IMR-90 (cell line): ENCODE measurements at places on chromosomes 5 and 9. TPM values are rescaled to one million over a fixed set of nuclear protein-coding genes. Genes with fewer than 3 reads are reported as not detected.

DNA sequence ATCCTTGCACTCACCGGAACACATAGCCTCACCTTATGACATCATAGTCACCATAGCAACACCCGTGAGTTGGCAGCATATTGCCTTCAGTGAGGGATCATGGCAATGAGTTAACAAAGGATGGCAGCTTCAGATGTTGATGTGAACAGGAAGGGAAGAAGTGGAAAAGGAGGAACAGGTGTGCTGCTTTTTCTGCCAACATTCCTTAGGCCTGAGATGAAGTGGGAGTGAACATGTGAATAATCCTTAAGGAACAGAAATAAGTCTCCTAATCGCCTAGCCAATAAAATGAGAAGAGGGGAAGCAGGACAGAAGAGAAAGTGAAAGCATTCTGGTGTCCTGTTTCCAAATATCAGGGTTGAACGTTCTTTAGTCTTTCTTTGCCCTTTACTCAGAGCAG lies 360.0 kb downstream of the BRINP1 start:
- DNase-seq: no peak

DNA sequence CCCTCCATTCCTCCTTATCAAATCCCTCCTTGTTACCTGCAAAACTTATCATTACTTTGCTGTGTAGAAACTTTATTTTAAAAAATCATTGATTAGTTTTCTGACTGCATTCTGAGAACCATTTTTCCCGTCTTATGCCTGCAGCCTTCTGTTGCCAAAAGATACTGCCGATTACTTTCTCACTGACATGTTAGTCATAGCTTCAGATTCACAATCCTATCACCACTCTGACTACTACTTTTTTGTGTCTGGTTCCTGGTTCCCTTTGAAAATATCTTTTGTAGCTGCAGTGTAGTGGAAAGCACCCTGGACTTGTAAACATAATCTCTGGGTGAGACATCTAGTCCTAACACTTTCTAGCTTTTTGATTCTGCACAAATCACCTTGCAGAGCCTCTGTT lies 71.7 kb downstream of the NR2F1 start:
- peak; percentile 28 for DNase-seq

DNA sequence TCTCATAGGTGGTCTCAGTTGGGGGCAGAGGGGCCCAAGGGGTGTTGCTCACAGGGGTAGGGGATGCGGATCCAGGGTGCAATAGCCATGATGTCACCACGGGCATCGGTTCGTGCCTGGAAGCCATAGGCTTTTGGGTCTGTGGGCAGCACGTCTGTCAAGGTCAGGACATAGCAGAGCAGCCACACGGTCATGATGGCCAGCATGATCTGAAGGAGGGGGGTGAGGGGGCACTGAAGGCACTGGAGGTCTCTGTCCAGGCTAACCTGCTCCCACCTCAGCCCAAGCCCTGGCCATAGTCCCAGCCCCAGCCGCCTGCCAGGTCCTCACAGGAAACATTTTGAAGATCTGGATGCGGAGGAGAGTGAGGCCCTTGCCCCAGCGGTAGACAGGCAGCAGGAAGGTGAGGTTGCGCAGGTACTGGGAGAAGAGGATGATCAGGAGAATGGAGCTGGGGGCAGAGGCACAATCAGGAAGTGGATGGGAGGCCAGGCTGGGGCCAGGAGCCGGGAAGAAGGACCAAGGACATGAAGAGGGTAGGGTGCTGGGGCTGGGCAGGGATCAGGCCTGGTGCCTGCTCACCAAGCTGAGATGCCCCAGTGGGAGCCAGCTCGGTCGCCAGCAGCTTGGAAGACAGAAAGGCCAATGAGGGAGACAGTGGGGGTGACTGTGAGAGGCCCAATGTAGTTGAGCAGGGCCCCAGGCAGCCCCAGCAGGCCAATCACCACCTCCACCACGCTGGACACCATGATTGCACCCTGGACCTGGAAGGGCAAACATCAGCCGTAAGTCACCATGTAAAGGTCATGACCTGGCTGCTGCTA lies 3.3 kb downstream of the SLC23A1 start:
- no peak for DNase-seq

The HEMGN gene
- not detected in 2 replicates for total RNA-seq

The SH3RF2 gene
- 1.1 and 1.3 TPM in 2 replicates for total RNA-seq
